ENCODE measurements at places on chromosomes 2 and 18.

DNA sequence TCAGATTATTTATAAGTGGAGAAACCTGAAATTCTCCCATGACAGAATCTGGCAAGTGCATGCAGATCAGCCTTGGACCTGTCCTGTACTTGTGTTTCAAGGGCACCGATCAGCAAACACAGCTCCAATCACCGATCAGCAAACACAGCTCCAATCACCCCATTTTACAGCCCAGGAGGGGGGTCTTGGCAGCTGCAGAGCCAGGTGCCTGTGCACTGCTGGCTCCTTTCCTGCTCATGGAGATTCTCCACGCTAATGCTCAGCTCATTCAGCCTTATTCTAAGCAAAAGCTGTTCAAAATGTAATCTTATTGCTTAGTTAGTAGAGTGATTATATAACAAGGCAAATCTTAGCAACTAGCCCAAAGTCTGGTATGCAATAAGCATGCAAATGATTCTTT lies 623.1 kb upstream of the HS6ST1 start:
- H3K4me3 ChIP-seq: no peak overlapping the region
- no peak overlapping the region for H3K27ac ChIP-seq
- H3K36me3 ChIP-seq: no peaks in the 10 kb centered on the region
- H3K27me3 ChIP-seq: no peaks in the 10 kb centered on the region

- DNase-seq: no peak
- no peaks in the 10 kb centered on the region for H3K4me1 ChIP-seq
- no peak overlapping the region for H3K27ac ChIP-seq
- no peak overlapping the region for H3K4me3 ChIP-seq
- no peaks in the 10 kb centered on the region for H3K36me3 ChIP-seq
These were observed 83.3 kb downstream of the PDE11A start for GRCh38 chr2:177989029-177989885.

DNA sequence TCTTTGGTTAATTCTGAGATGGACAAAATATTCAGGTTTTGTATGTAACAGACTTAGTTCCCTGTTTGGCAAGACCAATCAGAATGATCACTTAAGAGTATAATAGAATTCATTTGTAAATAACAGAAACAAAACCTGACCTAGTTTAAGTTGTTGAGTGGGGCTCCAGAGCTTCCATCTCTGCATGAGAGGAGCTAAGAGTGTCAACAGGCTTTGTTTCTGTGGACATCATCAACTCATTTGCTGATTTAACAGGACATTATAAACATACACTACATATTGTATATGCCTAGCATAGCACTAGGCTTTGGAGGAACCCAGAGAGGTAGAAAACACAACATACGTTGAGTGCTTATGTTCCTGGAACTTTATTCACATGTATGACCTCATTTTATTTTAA lies 75.3 kb upstream of the TRIB2 start:
- no peak overlapping the region for H3K4me3 ChIP-seq
- H3K27me3 ChIP-seq: no peaks in the 10 kb centered on the region
- no peaks in the 10 kb centered on the region for H3K4me1 ChIP-seq
- no peaks in the 10 kb centered on the region for H3K36me3 ChIP-seq
- no peak for DNase-seq

GRCh38 chr18:48833701-48834412 lies 116.9 kb downstream of the SMAD7 start:
- H3K27me3 ChIP-seq: no peaks in the 10 kb centered on the region
- peak overlapping the region; percentile 64 for H3K27ac ChIP-seq
- no peaks in the 10 kb centered on the region for H3K36me3 ChIP-seq
- peaks cover 55% of the 10 kb centered on the region for H3K4me1 ChIP-seq
- H3K4me3 ChIP-seq: peak overlapping the region; percentile 32

All from HCT116 (cell line).